NCI-H510A (cell line): ENCODE measurements at places on chromosomes 13 and 19.

DNA sequence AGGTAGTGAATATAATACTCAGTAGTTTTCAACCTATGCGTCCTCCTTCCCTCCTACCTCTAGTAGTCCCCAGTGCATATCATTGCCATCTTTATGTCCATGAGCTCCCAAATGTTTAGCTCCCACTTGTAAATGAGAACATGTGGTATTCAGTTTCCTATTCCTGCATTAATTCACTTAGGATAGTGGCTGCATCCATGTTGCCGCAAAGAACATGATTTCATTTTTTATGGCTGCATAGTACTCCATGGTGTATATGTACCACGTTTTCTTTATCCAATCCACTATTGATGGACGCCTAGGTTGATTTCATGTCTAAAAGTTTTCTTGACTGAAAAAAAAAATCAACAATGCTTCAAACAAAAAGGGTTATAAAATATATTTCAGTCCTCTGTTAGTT is 303.4 kb upstream of the SGCG start:
- DNase-seq = no peak

DNA sequence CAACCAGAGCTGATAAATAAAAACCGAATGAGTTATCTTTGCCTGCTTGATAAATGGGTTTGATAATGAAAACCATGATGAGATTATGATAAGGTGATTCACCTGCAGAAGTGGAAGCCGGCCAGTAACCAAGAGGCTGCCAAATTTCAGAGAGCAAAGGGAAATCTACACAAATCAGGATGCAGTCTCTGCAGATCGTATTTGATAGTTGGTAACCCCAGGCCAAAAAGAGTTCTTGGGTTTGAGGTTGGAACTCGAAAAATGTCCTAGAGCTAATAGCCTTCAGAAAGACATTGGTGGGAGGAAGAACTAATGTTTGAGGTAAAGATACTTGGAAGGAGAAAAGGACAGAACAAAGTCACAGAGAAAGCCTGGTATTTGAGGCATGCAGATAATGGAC is 9.6 kb upstream of the LATS2 start:
- DNase-seq = no peak

GRCh38 chr13:23799945-23800344 is 89.3 kb downstream of the MIPEP start:
- DNase-seq = no peak

DNA sequence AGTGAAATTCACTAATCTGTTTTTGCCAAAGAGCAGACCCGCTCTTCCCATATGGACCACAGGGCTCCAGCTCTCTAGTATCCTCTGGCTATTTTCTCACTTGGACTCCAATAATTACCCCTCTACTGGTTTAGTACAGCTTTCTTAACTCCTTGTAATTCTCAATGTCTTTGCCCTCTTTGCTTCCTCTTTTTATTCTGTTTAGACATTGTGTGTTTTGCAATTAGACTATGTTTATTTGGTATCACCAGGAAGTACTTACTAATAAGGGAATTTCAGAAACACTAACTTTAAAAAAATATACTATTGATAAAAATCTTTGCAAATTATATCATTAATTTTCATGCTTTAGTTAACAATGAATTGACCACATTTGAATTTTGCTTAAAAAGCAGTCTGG is 111.6 kb upstream of the OBI1 start:
- DNase-seq = no peak

DNA sequence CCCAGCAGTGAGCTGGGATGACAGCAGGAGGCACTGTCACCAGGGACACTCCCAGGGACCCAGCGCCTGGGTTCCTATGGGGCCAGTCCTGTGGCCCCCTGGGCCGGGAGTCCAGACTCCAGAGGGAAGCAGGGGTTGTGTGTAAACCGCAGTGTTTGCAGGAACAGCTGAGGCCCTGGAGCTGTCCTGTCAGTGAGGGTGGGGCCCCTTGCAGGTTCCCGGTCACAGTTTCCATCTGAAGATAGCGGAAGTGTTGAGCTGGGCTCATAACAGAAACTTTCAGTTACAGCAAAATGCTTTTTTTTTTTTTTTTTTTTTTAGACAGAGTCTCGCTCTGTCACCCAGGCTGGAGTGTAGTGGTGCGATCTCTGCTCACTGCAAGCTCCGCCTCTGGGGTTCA is 17.7 kb upstream of the CSNK1G2 start:
- DNase-seq = no peak
